Endodermal cell (in vitro differentiated cells): ENCODE measurements at places on chromosomes 11 and 22.
A peak's percentile ranks its signal among the peaks of the same experiment; 100 is the strongest.

DNA sequence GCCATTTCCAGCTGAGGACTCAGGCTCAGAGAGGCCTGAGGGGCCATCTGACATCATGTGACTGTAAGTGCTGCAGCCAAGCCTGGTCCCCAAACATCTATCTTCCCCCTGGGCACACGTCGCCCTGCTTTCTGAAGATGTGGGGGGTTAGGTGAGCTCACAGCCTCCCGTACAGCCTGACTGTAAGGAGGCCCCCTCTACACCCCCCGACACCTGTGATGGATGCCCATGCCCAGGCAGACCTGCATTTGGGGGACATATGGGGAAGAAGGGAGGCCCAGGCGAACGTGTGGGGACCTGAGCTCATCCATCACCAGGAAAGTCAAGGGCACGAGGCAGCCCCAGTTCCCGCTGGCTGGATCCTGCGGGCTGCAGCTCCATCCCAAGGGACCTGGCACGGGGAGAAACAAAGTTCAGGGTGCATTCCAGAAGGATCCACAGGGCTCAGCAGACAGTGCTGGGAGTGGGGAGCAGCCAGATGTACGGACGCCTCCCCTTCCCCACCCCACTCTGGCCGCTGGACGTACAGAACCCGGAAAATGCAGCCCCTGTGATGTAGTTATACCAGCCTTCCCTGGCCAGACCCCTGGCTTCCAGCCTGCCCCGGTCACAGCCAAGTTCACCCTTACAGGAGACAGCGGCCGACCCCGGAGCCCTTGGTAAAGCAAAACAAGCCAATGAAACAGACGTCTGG, 1431.4 kb downstream of the BRD1 start:
- no peak for DNase-seq

DNA sequence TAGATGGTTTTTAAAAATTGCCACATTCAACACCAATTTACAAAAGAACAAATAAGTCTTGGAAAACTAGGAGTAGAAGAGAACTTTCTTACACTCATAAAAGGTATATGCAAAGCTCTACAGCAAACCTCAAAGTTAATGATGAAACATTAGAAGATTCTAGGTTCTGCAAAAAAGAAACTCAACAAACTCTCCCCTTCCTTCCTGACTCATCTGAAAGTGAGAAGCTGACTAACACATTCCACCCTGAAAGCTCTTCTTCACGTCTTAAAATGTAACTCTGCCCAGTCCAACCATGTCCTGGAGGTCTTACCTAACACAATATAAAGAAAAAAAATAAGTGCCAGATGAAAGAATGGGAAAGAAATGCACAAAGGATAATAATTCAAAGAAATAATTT, 218.9 kb upstream of the ISX start:
- no peak for DNase-seq

DNA sequence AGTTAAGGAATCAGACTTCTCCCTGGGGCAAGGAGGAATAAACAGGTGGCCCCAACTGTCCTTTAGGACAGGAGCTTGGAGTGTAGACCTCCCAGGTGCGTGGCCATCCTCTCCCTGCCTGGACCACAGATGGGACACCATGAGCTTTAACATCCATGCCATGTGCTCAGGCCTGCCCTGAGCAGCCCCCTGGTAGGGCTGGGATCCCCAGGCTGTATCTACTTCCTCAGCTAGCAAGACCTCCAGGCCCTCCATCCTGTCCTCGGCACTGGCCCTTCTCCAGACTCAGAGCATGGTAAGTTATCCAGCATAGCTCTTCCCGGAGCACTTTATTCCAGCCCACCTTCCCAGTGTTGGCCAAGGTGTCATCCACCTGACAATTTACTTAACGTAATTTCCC, 5.7 kb downstream of the CD6 start:
- DNase-seq, result peak; percentile 22

GRCh38 chr11:19537803-19538453, 174.7 kb upstream of the NAV2 start:
- no peak for DNase-seq

DNA sequence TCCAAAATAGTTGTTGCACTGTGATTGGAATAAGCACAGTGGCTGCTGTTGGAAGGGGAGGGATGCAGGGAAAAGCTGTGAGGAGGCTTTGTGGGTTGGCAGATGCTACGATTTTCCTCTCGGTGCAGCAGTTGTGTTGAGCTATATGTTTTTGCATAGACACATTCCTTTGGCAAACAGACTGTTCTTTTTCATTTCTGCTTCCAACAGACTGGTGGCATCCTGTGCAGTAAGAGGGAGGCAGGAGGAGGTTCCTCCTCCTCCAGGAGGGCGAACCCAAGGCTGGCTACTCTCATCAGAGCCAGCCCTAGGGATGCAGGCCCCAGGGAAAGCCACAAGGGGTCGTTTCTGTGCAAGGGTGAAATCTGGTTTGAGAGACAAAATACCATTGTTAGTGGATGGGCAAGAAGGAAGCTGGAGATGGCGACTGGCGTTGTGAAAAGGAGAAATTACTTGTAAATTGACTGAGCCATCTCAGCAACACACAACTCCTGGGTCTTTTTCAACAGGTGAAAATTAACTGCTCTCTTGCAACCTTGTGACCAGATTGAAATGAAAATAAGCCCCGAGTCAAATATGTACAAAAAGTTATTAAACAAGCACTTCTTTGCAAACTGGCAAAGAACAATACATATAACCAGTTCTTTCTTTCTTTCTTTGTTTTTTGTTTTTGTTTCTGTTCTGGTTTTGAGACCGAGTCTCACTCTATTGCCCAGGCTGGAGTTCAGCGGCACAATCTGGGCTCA, 26.5 kb upstream of the UBASH3B start:
- DNase-seq, result peak; percentile 94

GRCh38 chr22:49553076-49553475, 274.6 kb downstream of the BRD1 start:
- no peak for DNase-seq

GRCh38 chr22:17228725-17229126, 9.5 kb upstream of the ADA2 start:
- no peak for DNase-seq

DNA sequence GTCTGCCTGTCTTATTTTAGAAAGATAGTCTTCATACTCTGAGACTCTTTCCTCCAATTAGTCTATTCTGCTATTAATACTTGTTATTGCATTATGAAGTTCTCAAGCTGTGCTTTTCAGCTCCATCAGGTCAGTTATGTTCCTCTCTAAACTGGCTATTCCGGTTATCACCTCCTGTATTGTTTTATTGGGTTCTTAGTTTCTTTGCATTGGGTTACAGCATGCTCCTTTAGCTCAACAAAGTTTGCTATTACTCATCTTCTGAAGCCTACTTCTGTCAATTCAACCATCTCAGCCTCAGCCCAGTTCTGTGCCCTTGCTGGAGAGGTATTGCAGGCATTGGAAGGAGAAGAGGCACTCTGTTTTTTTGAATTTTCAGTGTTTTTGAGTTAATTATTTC, 21.0 kb upstream of the OR5AK2 start:
- DNase-seq, result no peak

GRCh38 chr22:37662039-37662438, 3.5 kb downstream of the PDXP start:
- no peak for DNase-seq

DNA sequence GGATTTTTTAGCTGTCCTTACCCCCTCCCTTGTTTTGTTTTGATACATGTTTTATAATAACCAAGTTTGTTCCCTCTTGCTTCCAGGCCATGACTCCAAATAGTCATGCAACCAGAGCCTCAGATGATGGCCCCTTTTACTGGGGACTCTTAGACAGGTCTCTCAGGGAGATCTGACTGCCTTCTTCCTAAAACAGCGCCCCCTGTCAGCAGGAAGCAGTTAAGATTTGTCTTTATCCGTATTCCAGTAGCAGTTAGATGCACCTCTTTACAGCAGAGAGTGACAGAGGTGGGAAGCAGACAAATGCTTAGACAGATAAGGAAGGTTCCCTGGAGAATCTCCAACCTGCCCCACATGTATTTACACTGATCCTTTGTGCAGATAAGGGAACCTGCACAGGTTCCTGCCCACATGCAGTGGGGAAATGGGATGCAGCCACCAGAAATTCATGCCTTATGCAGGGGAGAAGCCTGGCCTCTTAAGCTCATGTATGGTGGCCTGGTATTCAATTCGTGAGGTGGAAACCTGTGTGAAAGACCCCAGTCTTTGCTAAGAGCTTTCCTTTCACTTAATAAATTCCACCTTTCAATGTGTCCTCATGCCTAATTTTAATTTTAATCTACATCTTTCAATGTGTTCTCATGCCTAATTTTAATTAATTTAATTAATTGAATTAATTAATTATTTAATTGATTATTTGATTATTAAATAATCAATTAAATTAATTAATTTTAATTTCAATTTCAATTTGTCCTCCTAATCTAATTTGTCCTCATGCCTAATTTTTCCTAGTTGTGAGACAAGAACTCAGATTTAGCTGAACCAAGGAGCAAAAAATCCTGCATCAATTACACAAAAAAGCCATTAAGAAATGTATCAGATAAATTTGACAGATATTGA, 11.5 kb upstream of the GLYAT start:
- DNase-seq, result peak; percentile 48

DNA sequence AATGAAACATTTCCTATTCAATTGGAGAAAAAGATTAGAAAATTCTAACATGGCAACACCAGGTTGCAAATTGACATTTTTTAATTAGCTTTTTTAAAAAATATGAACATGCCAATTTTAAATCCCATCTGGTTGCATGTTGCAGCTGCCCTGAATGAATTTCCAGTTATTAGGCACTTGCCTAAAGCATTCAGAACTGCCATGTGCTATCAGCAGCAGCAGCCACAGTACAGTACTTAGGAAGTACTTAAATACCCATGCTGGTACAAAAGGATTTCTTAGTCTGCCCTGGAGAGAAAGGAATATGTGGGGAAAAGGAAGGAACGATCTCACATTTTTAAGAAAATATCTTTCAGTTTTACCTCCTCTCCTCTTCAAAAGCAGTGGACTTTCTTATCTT, 46.2 kb downstream of the FAM168A start:
- no peak for DNase-seq

- DNase-seq, result peak; percentile 78
Measured at GRCh38 chr11:10305964-10306918, 1.4 kb downstream of the ADM start.

DNA sequence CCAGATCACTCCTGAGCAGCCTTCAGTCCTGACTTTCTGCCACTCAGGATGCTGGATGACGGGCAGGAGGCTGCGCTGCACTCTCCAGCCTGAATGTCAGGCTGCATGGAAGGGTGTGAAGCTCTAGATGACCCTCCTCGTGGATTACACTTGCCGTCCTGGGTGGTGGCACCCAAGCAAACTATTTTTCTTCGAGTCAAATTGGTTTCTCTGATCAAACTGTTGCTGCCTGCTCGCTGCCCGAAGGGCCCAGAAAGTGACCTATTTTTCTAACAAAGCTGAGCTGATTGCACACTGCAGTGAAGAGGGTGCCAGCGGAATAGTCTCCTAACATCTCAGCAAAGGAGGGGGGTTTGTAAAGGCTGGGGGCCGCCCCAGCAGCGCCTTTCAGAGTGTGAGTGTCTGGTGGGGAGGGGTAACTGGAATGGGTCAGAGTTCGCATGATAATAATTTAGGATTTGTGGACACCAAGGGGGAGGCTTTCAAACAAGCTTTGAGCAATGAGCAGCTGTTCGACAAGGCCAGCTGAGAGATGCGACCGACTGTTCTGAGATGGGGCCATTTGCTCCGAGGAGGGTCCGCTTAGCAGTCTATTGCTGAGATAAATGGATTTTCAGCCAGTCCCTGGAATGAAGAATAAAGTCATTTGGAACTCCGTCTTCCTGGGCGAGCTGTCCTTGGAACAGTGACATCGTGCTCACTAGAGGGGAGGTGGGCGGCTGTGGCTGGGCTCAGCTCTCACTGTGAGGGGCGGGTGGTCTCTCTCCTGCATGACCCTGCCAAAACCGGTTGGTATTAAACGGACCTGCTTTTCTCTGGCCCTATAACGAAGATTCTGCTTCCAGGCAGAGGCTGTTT, 537.6 kb downstream of the BRD1 start:
- peak; percentile 17 for DNase-seq

DNA sequence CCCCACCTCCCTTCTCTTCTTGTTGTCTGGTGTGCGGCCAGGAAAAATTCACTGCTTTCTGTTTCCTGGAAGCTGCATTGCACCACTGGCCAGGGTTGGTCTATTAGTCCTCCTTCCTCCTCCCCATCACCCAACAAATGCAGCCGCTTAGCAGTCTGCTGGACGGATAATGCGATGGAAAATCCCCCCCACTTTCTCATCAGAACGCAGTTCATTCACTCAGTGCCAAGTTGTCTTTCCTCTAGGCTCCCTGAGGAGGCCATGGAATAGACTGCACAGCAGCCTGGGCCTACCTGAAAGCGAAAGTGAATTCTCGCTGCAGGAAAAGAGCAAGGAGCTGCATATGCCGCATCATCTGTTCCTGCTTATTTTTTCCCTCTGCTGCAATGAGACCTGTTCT, 513.6 kb downstream of the METTL15 start:
- no peak for DNase-seq

GRCh38 chr11:118180300-118180703, 3.9 kb upstream of the SCN2B start:
- peak; percentile 92 for DNase-seq

DNA sequence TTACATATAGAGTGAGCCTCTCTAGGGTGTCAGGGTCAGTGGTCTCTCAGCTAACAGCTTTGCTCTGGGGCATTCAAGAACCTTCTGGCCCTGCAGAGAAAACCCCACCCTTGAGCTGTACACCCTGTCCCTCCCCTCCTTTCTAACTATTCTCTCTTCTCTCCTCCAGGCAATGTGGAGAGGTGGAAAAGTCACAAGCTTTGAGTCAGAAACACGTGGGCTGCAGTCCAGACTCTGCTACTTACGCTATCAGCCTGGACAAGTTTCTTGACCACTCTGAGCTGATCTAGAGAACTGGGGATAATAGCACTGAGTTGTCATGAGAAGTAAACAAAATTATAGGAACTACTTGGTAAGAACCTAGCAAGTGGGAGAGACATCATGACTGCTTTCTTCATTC, 10.7 kb upstream of the FAM83F start:
- no peak for DNase-seq
